Progenitor cell of endocrine pancreas (in vitro differentiated cells): ENCODE measurements at places on chromosomes 11 and 22. TPM values are rescaled to one million over a fixed set of nuclear protein-coding genes. Genes with fewer than 3 reads are reported as not detected.

Gene FGF19
- total RNA-seq: not detected in 2 replicates

DNA sequence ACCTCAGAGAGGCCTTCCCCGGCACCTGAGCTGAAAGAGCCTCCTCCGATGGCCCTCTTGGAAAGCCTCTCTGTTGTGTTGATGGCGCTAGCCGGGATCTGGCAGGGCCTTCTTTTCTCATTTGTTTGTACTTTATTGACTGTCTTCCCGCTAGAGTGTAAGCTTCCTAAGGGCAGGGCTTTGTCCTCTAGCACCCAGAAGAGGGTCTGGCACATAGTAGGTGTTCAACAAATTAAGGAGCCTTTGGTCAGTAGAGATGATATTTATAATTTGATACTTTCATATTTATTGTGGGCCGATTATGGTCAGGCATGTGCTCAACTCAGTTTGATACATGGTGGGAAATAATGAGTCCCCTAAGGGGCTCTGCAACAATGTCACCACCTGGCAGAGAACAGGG, 4.0 kb downstream of the ARL2 start:
- no peak for DNase-seq

Gene TSSK2
- not detected in 2 replicates for total RNA-seq

DNA sequence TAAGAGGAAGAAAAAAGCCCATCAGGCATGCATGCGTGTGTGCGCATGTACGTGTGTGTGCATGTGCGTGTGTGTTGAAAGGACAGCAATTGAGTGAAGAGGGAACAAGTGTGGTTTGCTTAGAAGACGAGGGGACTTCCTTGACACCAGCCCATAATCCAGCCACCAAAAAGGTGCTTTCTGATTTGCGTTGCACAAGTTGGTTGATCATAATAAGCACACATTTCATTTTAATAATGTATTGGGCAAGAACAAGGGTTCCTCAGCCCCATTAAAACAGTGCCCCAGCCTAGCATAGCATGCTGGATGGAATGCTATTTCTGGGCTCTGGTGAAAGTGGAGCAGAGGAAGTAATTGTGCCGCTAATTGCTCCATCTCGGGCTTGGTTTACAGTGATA, 493.2 kb downstream of the MIAT start:
- no peak for DNase-seq

- DNase-seq: no peak
Observed at GRCh38 chr11:68048681-68049508, 10.1 kb downstream of the TCIRG1 start.

GRCh38 chr11:123742031-123742723, 717 bp upstream of the ZNF202 start:
- DNase-seq: no peak

Gene MMP13
- total RNA-seq: not detected in 2 replicates

GRCh38 chr11:102343809-102344208, 3.2 kb upstream of the BIRC2 start:
- no peak for DNase-seq

DNA sequence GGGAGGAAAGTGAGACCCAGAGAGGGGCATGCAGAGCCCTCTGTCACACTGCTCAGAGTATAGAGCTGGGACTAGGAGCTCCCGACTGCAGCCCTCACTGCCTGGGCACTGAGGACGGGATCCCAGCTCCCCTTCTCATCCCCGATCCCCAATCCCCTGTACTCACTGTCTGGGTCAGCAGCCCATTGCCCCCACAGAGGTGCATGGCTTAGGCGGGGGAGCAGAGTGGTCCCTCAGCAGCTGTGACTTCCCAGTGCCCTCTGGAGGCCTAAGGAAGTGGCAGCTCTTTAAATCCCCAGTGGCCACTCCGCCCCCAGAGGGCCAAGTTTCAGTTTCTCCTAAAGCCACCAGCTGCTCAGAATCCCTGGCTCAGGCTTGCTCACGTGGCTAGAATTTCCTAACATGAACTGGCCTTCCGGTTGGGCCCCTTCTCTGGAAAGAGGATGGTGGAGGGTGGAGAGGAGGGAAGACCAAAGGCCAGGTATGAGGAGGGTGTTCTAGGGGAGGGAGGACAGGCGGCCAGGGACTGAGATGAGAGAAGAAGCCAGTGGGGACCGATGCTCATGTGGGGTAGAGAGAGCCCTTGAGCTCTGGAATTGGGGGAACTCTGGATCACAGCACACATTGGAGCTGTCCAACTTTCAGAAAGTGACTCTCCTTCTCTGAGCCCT, at the start of gene BATF2:
Gene BATF2, minus strand, starts transcription at position 262 of the 671 bp plus-strand sequence. Its CDS starts 57 bp downstream, at position 205.
- no peak for DNase-seq

DNA sequence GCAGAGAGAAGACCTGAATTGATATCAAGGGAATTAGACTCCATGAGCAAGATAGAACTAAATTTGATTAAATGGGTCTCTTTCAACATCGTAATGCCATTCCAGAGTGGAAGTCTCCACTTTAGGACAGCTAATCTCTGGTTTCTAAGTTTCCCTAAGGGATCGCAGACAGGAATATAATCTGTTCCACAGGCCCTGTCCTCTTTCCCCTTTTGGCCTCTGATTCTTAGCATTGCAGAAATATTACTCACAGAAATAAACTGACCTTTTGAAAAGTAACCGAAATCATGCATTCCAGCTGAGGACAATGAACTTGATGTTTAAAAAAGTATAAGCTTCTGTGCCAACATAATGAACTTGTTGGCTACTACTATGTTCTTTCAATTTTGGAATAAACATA, 227.8 kb downstream of the ETS1 start:
- no peak for DNase-seq

Gene KCNJ11
- total RNA-seq: 8.1 and 10.4 TPM in 2 replicates

Gene MMP27
- not detected in 2 replicates for total RNA-seq

GRCh38 chr11:106128740-106129139, 51.3 kb downstream of the AASDHPPT start:
- no peak for DNase-seq

Gene PPP1R14B
- 198 TPM in 2 replicates for total RNA-seq

Gene C1QTNF5
- 0.31 and 0.40 TPM in 2 replicates for total RNA-seq

Gene ISX
- 8.9 and 12.7 TPM in 2 replicates for total RNA-seq

Gene INS
- 68.7 and 75.2 TPM in 2 replicates for total RNA-seq

DNA sequence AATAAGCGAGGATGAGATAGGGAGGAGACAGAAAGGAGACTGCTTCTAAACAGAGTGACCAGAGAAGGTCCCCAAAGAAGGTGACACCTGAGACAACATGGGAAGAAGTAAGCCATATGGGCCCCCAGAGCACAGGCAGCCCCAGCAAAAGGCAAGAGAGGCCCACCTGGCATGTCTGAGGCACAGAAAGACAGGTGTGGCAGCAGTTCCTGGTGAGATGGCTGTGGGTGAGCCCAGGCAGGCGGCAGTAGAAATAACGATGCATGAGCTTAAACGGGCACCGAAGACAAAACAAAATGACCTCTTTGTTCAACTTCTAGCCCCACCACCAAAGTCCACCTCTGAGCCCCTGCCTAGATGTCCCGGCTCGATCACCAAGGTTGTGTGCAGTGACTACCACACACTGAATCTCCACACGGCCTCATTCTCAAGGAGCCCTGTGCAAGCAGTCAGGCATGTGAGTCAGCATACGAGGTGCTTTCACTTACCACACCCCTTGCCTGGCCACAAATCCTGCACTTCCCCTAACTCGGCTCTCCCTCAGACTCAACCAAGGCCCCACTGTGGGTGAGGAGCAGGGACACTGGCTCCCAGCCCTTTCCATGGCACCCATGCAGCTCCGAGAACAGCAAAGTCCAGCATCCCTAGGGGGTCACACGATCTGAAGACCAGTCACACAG, 77.6 kb downstream of the PACSIN2 start:
- DNase-seq: no peak

Gene APOL3
- not detected in 2 replicates for total RNA-seq

DNA sequence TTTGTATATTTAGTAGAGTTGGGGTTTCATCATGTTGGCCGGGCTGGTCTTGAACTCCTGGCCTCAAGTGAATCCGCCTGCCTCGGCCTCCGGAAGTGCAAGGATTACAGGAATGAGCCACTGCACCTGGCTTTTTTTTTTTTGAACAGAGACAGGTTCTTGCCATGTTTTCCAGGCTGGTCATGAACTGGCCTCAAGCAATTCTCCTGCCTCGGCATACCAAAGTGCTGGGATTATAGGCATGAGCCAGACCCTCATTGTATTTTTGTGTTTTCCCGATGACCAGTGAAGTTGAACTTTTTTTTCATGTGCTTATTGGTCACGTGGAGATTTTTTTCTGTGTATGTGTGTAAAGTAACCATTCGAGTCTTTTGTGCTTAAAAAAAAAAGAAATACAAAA, 48.2 kb downstream of the KIAA1671 start:
- no peak for DNase-seq

- DNase-seq: no peak
Observed at GRCh38 chr11:112025707-112026106, 499 bp downstream of the DLAT start.

DNA sequence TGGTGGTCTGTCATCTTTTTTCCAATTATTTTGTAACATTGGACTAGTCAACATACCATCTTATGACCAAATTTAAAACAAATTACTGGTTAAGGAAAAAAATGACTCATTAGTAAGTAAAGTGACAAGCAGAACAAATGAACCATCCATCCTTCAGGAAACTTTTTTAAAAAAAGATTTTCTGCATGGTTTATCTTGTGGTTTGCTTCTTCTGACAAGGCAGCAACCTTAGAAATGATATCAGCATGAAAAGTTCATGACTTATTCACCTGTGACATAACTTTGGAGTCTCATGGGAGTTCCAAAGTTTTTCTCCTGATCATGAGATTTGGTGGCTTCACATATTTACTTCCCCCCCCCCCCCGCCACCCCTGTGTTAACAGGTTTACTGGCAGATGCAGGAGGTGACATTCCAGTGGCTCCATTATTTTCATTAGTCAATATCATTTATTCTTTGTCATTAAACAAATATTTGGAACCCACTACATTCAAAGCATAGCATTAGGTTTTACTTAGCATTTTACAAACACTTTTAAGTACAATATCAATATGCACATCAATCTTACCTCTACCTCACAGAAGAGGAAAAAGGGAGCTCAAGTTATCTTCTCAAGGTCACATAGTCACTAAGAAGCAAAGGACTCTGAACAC, 40.7 kb downstream of the DCUN1D5 start:
- DNase-seq: no peak

DNA sequence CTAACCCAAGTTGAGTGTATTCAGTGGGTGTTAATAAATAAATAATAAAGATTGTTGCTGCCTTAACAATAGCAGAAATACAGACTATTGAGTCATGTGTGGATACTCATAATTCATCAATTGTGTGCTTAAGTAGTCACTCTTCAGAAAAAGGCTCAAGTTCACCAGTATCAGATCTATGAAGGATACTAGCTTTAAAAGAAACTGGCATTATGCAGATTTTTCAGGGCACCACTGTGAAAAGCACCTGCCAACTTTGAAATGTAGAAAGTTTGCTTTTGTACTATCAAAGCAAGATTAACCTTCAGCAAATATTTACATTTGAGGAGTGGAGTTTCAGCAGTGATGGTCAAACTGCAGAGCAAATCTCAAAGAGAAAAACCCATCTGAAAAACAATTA, 20.1 kb upstream of the SYTL2 start:
- DNase-seq: no peak

- no peak for DNase-seq
Observed at GRCh38 chr22:48121984-48122383, 1359.5 kb downstream of the TBC1D22A start.

DNA sequence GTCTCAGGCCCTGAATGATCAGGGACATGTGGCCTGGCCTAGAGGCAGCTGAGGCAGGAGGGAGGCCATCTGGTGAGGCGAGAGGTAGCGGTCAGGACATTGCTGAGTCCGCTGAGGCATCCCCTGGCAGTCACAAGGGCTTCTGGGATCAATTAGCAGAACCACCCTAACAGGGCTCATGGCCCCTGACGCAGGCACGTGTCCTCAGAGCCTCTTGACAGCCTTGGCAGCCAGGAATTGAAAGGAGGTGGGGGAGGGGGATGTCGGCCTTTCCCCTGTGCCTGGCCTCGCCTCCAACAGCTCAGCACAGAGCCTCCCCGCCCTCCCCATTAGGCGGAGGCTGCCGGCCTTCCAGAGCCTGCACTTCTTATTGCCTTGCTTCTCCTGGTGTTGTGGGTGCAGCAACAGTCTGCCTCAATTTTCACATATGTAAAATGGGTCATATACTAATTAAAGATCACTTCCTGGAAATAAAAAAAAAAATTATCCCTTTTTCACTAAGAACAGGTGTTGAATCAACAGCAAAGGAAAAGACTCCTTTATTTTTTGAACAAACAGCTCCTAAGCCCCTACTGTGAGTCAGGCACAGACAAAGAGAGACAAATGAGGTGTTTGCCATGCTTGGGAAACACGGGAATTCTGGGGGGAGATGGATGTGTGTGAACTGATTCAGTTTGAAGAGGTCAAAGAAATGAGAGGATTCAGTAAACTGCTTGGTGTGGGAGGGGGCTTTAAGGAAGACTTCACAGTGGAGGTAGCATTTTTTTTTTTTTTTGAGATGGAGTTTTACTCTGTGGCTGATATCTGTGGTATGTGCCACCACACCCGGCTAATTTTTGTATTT, 55.3 kb downstream of the NFAM1 start:
- DNase-seq: no peak

DNA sequence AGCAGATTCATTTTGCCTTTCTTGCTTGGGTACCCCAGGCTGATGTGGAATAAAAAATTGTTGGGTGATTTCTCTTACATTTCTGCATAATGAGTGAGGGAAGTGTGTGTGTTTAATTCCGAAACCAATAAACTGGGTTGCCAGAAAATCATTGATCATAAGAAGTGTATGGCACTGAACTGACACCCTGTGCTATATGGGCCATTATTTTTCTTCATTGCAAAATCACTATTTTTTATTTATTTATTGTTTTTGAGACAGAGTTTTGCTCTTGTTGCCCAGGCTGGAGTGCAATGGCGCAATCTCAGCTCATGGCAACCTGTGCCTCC, 14.6 kb upstream of the HIKESHI start:
- no peak for DNase-seq
